ENCODE measurements at places on chromosomes 6 and 20.

GRCh38 chr6:167351656-167352345 is 26.9 kb downstream of the TTLL2 start:
- no peak for DNase-seq

DNA sequence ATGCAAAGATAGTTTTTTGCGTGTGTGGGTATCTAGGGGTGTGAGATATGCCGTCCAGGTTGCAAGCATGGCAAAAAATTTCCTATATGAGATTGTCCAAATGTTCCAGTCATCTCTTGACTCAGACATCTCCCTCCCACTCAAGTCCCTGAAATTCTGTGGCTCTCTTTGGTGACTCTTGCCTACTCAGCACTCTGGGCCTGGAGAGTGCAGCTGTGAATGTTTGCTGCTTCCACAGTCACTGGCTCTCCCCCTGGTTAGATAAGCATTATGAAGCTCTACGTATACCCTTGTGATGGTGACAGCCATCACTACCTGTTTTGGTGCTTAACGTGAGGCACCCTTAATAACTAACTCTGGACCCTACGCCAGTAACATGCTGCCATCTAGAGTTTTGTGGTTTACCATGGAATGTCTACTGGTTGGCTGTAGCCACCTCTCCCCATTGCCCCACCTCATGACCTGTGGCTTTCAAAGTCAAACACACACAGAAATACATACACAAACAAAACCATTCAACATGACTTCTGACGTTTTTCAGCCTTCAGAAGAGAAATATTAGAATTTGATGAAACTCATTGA is 621.9 kb upstream of the CITED2 start:
- no peak for DNase-seq

DNA sequence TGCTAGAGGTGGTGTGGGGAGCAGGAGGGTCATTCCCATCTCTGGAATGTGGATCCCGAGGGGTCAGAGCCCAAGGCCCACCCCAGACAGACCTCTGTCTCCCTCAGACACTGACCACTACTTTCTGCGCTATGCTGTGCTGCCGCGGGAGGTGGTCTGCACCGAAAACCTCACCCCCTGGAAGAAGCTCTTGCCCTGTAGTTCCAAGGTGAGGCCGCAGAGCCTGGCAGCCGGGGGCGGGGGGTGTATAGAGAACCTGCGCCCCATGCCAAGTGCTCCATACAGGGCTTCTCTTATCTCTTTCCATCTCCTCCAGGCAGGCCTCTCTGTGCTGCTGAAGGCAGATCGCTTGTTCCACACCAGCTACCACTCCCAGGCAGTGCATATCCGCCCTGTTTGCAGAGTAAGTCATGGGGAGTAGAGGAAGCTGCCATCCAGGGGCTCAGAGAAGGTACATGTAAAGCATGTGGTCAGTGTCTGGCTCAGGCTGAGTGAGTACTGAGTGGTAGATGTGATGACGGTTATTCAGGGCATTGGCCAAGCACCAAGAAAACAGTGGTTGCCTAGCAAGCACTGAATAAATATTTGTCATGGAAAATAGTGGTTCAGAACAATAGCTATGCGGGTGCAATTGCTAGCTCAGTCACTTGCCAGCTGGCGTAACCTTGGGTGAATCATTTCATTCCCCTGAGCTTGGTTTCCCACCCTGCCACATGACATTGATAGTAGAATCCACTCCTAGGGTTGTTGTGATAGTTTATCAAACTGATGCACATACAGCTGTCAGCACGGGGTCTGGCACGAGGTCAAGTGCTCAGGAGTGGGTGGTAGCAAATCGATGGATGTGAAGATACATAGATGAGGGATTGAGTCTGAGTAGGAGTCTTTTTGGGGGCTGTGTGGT is 3.5 kb downstream of the PIGT start:
- no peak for DNase-seq

DNA sequence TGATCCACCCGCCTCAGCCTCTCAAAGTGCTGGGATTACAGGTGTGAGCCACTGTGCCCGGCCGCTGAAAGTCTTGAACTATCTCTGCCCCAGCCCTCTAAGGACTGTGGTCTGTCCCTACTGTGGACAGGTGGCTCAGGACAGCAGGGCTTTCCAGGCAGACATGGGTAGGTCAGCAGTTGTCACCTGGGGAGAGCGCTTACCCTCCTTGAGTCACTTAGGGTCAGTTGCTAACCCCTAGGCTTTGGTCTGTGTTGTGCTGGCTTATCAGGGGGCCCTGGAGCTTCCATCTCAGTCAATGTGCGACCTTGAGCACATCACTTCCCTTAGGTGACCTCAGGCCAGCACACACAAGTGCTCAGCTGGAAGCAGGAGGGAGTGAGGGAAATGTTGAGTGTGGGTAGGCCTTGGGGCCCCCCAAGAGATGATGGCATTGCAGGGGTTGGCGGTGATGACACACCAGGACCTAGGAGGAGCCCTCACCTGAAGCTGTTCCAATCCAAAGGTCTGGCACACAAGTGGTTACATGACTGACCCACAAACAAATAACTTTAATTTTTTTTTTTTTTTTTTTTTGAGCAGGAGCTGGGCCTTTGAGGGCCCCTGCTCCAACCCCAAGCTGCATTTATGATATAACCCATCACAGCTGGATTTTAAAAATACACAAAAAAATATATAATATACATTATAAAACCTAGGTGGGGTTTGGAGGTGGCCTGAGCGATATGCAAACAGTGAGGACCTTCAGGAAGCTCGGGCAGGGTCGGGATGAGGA is 5.1 kb downstream of the RPL10A start:
- no peak for DNase-seq

- DNase-seq: no peak
These were observed 84.1 kb upstream of the SIRPA start for GRCh38 chr20:1810926-1811620.

DNA sequence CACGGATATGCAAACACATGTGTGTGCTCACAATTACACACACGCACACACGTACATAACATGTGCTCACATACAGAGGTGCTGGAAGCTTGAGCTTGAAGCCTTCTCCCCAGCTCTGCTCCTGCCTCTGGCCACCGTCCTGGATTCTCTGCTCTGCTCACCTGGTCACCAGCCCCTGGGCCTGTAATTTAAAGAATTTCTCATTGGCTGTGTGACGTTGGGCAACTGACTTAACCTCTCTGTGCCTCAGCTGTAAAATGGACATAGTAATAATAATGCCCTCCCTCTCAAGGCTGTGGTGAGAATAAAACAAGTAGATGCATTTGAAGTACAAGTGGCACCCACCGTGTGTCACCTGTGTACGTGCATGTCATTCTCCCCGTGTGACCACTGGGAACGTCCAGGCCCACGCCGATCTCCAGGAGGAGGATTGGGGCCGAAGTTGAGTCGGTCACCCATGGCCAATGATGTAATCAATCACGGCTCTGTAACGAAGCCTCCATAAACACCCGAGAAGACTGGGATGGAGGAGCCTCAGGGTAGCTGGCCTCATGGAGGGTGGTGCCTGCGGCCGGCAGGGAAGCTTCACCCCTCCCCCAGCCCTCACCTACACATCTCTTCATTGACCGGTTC is 160.9 kb upstream of the AFDN start:
- no peak for DNase-seq

DNA sequence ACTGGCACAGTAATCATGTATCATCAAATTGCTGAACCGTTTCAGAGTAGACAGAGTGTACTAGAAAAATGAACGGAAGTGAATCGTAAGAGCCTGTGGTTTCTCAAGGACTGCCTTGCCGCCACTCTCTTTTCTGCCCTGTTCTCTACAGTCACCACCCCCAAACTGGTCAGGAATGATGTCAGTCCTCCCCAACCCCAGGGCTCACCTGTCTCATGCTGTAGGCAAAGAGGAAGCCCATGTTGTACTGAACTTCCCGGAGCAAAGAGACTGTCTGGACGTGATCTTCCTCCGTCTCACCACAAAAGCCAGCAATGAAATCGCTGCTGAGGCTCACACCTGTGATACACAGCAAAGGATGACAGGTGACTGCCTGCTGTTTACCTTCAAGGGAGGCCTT is 31.0 kb downstream of the CDK5RAP1 start:
- DNase-seq: no peak

- no peak for DNase-seq
These were observed 19.3 kb downstream of the PLCB1 start for GRCh38 chr20:8151372-8151771.

GRCh38 chr6:75281653-75282052 is 2.9 kb downstream of the TMEM30A start:
- DNase-seq: no peak

DNA sequence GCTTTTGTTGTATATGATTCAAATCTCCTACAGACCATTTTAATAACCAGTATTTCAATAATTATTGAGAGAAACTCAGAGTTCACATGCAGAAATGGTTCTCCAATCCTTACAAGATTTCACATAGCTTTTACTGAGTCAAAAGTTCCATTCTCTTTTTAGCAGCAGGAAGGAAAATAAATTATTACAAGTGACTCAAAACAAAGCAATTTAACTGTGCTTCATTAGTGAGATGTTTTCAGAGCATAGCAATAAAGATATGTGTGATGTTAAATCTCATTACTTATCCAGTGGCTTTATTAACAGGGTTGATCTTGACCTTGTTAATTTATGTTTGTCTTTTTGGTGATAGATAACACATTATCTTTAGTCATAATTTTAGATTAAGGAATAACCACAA is 22.0 kb downstream of the KIF13A start:
- DNase-seq: no peak

DNA sequence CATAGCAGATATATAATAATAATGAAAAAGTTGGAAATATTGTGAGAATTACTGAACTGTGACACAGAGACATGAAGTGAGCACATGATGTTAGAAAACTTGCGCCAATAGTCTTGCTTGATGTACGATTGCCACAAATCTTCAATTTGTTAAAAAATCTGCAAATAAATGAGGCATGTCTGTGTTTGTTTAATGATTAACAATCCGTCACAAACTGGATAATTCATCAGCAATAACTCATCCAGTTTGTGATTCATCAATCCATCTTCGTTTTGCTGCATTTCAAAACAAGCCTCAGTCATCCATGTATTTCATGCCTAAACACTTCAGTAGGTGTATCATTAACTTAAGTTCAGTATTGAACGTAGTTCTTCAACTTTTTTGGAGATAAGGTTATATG is 25.5 kb upstream of the SMIM26 start:
- no peak for DNase-seq

GRCh38 chr6:42935322-42935721 is 6.0 kb downstream of the CNPY3 start:
- DNase-seq: no peak

DNA sequence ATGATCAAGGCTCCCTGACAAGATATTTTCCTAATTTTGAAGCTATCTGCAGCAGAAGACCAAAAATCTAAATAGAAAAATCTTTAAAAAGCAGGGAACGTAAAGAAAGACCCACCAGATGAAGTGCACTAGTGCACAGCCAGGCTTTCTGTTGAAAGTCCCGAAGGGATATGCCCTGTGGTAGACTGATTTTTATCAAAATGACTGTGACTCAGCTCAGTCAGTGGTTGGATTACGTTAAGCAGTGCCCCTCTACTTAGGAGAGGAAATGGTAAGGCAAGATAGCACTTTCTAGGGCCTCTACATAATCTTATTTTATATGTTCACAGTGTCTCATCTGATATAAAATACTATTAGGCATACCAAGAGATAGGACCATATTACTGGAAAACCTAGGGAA is 123.4 kb upstream of the RAB32 start:
- DNase-seq: no peak

- DNase-seq: peak; percentile 9
These were observed 85.3 kb upstream of the AKAP12 start for GRCh38 chr6:151154418-151154817.

DNA sequence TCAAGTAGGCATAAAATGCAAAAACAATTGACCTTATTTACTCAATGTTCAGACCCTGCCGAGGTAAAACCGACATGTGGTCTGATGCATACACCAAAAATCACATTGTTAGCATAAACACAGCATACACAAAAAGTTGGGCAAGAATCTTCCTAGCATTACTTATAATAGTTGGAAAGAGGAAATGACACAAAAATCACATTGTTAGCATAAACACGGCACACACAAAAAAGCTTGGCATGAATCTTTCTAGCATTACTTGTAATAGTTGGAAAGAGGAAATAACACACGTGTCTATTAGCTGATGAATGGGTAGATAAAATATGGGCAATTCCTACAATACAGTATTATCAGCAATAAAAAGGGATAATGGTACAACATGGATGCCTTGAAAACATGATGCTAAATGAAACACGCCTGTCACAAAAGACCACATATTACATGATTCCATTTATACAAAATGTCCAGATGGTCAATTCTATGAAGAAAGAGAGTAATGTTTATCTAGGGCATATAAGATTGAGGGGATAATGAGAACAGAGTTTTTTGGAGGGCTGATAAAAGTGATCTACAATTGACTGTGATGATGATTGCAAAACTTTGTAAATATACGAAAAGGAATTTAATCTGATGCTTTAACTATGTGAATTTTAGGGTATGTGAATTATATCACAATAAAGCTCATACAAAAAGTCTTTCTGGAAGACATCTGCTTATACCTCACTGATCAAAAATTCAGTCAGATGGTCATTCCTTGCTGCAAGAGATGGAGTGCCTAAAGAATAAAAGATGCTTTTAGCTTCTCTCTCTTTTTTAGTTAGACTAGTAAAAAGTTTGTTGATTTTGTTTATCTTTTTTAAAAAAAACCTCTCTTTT is 1019.5 kb upstream of the CITED2 start:
- DNase-seq: no peak

DNA sequence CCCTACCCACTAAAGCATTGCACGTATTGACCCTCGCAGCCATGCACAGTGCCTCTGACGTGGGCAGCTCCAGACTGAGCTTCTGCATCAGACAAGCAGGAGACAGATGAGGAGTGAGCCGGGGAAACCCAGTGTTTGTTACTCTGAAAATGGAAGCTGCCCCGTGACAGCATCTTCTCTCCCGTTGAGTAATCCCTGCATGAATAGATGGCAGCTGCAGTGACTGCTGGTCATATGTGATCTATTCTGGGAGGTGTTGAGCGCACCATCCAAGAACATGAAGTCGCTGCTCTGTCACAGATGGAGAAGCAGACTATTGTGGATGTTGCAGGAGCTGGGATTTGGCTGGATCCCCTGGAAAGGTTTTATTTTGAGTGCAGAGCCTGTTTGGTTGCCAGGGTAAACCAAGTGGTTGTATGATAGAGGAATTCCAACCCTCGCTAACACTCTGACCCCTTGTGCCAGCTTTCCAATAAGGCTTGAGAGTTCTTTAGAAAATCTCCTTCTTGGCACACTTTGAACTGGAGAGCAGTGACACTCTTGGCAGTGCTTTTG is 242.2 kb downstream of the NRN1 start:
- no peak for DNase-seq

GRCh38 chr20:47360297-47361056 is 4.0 kb upstream of the ZMYND8 start:
- peak; percentile 85 for DNase-seq
